ENCODE measurements at places on chromosomes 11 and 22.

DNA sequence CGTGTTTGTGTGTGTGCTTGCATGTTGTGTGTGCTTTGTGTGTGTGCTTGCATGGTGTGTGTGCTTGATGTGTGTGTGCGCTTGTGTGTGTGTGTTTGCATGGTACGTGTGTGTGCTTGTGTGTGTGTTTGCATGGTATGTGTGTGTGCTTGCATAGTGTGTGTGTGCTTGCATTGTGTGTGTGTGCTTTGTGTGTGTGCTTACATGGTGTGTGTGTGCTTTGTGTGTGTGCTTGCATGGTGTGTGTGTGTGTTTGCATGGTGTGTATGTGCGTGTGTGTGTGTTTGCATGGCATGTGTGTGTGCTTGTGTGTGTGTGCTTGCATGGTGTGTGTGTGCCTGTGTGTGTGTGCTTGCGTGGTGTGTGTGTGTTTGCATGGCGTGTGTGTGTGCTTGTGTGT is 10.0 kb upstream of the MUC5AC start:
- no peak for DNase-seq

DNA sequence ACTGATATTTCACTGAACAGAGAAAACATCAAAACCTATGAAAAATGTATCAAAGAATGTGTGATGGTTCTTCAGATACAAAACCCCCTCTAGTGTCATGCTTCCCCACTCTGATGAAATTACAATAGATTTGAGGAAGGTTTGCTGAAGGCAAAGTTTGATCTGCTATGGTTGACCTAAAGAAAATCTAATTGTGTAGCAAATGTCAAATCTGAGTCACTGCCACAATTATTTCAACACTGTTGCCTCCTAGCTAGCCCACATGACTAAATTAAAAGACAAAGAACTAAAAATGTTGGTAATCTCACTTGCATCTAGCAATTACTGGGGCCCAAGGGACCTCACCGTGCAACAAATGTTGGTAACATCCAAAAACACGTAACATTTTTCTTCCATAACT is 728.0 kb downstream of the DLG2 start:
- DNase-seq: no peak

- DNase-seq: no peak
These were observed 8.4 kb downstream of the CBX6 start for GRCh38 chr22:38863531-38864131.

GRCh38 chr11:61950035-61950547 is at the start of gene BEST1:
TSS of gene BEST1 (plus strand) at chr11:61950351. CDS start at chr11:61951807, 1,456 bp downstream.
- DNase-seq: no peak

GRCh38 chr11:123525097-123525496 is 95.0 kb downstream of the GRAMD1B start:
- DNase-seq: no peak

GRCh38 chr11:47512701-47513100 is 40.2 kb downstream of the CELF1 start:
- no peak for DNase-seq

- DNase-seq: no peak
These were observed 9.3 kb downstream of the MMP13 start for GRCh38 chr11:102946237-102946636.

- no peak for DNase-seq
These were observed 62.8 kb downstream of the LRRC74B start for GRCh38 chr22:21108379-21109115.
